ENCODE measurements at places on chromosomes 13 and 19.

DNA sequence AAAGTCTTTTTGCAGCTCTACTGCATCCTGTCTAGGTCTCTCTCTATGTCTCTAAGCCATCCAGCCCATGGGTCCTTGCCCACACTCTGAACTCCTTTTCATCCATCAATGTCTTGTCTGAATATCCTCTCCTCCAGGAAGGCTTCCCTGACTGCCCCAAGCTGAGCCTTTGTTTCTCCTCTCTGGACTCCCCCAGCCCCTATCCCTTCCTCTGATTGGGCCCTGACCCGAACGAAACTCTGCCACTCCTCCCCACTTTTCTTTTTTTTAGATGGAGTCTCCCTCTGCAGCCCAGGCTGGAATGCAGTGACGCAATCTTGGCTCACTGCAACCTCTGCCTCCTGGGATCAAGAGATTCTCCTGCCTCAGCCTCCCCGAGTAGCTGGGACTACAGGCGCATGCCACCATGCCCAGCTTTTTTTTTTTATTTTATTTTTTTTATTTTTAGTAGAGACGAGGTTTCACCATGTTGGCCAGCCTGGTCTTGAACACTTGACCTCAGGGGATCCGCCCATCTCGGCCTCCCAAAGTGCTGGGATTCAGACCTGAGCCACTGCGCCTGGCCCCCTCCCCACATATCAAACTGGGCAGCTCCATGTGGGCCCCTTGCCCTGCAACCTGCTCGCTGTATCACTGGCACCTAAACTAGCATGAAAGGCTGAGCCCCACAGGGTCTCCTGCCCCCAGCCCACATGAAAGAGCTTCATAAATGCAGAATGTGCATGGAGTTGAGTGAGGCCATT lies 870 bp upstream of the UNC13A start:
- DNase-seq, result no peak

DNA sequence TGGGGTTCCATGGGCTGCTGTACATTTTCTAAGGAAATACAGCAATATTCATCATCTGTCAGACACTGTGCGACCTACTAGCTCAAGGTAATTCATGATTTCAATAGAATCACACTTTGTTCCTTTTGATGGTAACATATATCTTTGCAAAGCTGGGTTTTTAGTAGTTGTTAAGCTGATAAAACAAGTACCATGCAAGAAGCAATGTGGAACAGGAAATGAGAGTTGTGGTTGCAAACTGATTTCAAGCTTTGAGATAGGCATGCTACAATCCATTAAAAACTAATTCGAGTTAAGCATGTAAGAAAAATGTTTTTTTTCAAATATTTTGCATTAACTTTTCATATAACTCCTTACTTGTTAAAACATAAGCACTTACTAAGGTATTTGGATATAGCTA lies 6.8 kb upstream of the MBNL2 start:
- no peak for DNase-seq

DNA sequence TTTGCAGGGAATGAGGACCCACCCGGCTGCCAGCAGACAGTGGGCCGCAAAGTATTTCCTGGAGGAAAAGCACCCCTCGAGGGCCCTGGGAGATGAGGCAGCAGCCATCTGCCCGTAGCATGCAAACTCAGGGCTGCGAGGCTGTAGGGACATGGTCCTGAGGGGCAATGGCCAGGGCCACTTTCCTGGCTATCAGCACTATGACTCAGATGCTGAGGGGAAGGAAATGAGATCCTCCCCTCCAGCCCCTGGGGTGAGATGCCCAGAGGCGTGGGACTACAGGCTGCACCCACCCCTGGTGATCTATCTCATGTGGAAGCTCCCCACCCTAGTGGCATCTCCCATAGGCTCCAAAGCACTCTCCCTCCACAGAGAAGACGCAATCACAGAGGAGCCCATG lies 80.1 kb downstream of the SLC7A1 start:
- no peak for DNase-seq

- DNase-seq, result no peak
Observed at GRCh38 chr13:44303681-44304432, 69.8 kb upstream of the SERP2 start.

DNA sequence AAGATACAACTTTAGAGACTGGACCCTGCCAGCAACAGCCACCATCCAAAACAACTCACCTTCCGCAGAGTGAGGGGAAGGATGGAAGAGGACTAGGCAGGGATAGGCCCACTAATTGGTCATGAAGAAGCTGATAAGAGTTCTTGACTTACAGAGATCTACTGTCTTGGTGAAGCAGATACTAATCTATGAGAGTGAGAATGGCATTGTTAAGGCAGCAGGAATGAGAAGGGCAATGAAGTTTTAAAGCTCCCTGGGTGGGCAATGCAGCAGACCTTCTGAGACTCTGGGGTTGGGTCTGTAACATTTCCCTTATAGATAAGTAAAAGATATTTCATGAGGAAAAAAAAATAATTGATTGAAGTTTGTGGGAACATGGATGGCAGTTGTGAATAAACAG lies 63.7 kb downstream of the KLF12 start:
- DNase-seq, result no peak

DNA sequence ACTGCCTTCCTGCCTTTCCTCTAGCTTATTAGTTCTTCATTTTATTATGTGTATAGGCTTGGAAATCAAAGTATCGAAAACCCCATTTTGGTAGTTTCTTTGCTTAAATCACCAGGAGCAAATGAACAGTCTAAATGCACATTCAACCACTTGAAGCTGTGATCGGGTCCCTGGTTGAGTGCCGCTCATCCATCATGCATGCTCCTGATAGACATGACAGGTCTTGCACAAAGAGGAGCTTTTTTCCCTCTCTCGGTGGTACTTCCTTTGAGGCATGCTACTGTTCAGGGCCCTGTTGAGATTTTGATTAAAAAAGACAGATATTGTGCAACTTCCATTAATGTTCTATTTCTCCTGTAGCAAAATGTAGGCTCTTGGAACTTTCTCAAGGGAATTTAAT lies 185.8 kb downstream of the OLFM4 start:
- no peak for DNase-seq

DNA sequence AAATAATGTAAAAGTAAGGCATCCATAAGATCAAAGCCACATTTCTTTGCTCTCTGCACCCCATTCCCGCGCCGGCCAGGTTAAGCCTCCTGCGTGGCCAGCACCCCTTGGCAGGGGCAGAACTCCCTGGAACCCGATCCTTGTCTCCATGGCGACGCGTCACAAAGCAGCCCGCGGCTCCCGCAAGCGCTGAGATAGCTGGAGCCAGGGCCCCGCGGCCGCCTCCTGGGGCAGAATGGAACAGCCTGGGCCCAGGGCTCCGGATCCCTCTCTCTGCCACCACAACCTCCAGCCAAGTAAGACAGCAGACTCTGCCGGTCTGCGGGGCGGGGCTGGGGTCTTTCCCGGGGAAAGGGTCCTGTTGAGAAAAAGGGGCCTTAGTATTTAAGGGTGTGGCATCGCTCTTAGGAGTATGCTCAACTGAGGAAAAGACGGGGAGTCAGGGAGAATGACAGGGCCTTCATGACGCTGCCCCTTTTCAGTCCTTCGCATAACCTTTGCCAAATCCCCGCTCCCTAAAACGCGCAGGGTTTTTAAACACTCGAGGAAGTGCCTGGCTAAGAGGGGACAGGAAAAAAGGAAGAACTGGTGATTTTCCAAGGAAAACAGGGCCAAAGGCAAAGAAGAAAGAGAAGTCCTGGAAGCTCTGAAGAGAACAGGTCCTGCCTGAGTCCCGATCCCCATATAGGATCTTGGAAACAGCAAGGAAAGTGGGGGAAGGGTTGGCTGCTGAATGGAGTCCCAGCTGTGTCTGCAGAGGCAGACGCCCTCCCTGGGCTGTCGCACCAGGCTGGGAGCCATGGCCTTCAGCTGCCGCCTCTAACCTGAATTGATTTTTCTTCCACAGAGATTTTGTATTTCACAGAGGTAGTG lies at the start of gene TEX26:
TEX26 (plus strand) TSS at position 176 of the 873 bp plus-strand sequence; CDS start at position 236, 60 bp downstream.
- peak; percentile 27 for DNase-seq

DNA sequence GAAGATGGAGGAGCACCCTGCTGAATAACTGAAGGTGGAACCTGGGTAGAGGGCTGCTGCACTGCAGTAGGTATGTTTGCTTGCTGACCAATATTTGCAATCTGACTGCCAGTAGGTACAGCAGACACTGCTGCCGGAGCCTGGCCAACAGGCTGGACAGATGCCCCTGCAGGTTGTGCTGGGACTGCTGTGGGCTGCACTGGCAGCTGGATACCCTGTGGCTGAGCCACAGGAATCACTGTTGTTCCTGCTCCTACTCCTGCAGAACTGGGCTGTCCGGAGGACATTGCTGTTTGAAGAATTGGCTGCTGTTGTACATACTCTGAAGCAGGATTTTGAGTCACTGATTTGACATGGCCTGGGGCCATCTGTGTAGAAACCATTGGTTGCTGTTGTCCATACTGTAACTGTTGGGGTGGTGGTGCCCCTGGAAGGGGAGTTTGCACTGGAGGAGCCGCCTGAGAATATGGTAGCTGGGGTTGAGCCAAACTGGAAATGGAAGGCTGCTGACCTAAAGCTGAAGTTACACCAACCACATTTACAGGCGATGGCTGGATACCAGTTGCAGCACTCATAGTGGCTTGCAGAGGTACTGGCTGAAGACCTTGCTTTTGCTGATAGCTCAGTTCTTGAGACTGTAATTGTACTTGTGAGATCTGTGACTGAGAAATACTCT lies 2.2 kb downstream of the TSC22D1 start:
- DNase-seq, result peak; percentile 66

DNA sequence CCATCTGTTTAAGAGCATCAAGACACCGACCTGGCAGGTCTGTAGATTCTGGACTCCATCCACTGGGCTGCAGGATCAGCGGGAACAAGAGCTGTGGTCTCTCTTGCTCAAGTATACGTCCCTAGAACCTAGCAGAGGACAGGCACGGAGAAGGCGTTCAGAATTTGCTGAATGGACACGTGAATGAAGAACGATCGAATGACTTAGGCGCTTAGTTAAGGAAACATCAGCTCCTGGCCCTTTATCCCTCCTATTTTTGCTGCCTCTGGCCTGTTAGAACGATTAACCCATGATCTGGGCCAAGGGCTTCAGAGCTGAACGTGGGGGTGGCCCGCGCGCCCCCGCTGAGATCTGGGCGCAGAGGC lies 953 bp downstream of the DZIP1 start:
- peak; percentile 33 for DNase-seq

DNA sequence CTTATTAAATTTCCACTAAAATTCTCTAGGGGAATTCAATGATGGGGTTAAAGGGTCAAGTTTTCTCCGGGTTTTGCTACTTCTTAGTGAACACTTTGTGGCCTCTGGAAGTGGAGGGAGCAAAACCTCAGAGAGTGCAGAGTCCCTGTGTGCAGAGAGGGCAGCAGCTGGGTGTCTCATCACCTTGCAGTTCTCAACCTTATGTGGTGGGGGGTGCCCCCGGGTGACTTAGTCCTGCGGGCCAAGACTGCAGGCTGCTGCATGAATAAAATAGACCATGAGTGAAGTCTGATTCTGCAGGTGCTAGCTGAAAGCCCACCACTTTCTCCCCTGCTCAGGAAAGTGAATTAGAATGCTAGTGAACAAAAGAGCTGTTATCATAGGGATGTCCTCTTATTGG lies 191.6 kb downstream of the DLEU7 start:
- DNase-seq, result no peak

- no peak for DNase-seq
Observed at GRCh38 chr19:14342809-14343208, 38.4 kb upstream of the ADGRE5 start.

- peak; percentile 54 for DNase-seq
Observed at GRCh38 chr19:1445185-1445931, 4.6 kb upstream of the APC2 start.

DNA sequence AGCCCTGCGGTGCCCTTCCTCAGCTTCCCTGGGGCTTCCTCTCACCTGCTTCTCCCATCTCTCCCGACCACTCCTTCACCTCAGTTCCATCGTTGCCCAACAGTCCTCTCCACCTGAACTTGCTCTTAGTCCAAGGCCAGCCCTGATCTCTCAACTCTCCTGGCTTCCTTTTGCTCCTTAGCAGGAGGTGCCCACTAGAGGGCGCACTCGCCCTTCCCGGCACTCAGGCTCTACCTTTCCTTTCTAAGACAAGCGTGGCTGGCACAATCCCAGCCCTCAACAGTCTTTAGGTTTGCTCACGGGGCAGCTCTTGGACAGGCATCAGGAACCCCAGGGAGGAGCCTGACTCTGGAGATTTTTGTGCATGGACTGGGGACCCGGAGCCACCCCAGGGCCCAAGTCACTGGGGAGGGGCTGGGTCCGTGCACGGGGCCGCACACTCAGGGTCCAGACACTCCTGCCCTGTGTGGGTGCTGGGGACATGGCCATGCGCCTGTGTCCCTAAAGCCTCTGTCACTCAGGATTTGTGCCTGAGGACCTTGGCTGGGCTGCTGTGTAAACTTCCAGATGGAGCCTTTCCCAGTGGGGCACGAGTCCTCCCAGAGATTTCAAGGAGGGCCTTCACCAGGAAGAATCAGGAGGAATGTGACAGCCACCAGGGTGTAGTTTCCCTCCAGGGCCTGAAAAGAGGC lies 12.1 kb upstream of the CEACAM8 start:
- peak; percentile 30 for DNase-seq

DNA sequence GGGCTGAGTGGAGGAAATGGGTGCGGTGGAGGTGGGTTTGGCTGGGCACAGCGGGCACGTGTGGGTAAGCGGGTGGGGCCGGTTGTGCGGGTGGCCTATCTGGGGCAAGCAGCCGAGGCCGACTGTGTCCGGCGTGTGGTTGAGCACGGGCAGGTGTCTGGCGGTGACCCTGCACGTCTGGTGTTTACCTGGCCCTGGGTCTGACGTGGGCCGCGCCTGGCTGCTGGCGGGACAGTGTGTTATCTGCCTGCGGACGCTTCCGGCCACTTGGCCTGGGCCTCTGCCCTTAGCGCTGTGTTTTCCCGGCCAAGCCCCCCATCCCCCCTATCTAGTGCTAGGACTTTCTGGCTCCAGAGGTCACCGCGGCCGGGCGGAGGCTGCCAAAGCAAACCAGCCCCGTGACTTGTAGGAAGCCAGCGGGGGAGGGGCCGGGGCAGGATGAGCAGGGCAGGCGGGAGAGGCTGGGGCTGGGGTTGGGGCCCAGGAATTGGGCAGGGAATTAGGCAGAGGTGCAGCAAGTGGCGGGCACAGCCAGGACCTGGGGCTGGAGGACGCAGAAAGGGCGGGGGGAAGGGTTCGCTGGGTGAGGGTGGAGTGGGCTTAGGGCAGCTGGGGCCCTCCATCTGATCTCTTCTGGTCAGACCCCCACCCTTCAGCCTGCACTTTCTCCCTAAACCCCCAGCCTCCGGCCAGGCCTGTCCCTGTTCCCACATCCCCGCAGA lies 534 bp upstream of the HPN start:
- no peak for DNase-seq

All from fibroblast of skin of right biceps (primary cell).